NT2/D1 (cell line): ENCODE measurements at places on chromosomes 5 and 9.

DNA sequence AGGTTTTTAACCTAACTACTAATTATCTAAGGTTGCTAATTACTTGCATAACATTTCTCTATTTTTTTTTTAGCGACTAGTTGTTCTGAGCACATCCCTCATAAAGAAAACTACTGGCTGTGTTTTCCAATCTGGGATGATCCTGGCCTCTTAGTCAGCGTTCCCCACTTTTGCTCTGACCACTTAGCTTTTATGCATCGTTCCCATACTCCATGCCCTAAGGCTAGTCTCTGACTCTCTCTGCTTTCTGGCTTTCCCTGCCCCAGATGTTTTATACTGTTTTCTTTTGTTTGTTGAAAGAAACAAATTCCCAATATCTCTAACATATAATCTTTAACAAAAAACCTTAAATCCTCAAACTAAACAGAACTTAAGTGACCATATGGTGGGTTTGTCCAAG, 217.9 kb downstream of the SPATA31D1 start:
- DNase-seq = no peak

DNA sequence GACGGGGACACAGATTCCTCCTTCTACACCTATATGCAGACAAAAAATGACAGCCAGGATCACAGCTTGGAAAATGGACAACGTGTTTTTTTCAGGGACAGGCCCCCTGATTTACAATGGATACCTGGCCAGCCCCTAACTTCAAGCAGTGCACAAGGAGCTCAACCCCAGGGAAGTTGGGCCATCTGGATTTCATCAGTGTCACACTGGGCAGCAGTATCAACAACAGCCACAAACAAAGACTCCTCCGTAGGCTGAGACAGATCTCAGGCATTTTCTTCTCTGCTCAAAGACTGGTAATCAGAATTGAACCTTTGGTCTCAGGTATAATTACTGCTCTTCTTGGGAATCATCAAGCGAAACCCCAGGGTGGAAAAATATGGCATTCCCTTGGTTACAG, 374.0 kb downstream of the ZNF608 start:
- no peak for DNase-seq

DNA sequence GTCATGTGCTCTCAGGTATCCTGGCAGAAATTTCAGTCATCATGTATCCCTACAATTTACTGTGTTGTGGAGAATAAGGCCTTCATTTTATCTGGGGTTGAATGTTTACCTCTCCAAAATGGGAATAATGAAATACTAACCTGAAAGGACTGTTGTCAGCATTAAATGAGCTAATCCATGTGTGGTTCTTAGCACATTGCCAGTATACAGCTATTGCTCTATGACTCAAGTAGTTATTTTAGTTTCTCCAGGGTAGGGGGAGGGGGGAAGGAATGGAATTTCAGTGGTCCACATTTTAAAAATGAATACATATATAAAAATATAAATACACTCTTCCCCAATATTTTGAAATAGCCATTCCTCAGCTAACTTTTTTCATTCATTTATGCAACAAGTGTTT, 3.5 kb downstream of the PAM start:
- no peak for DNase-seq

DNA sequence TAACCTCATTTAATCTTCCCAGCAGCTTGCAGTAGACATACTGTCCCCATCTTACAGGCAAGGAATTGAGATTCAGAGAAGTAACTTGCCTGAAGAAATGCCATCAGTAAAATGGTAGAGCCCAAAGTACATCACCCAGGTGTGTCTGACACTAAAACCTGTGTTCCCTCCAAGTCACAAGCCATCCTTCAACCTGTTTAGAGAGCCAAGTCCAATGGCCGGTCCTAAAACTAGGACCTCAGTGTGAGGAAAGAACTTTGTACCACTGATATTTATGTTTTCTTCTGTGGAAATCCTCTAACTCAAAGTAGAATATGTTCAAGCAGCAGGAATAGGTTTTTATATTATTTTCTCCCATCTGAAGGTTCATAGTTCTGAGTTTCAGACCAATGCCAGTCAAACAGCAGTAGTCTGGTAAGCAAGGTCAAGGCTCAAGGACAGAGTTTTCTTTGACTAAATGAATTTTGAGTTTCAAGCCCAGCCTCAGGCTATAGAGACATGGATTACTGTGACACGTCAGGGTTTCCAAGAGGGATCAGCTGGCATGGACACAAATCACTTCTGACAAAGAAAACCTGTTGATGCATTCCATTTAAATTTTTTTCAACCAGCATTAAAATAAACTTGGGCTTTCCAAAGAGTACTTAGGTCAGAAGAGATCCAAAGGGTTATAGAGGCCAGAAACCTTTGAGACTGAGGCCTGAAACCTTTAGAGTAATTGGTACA, 80.9 kb upstream of the PLPP6 start:
- no peak for DNase-seq

- DNase-seq = no peak
These were observed 78.2 kb downstream of the FAM114A2 start for GRCh38 chr5:153960269-153961215.

GRCh38 chr5:150253416-150254208, 36.0 kb downstream of the CAMK2A start:
- no peak for DNase-seq

DNA sequence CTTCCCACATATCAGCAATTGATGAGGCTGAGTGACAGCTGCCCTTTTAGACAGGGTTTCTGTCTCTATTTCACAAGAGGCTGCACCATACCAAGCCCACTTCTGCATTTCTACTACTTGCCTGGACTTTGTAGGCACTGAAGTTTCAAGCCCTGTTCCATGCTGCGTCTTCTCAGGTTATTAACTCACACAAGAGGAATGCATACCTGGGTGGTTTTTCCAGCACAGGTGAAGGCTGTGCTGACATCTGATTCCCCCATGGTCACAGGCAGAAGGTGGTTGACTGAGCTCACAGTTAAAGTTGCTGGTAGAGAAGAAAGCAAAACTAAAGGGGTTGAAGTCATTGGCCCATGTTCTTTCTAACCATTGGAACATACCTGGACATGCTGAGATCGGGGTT, 86.6 kb downstream of the MAMDC2 start:
- no peak for DNase-seq

- DNase-seq = no peak
These were observed 16.1 kb downstream of the KCNN2 start for GRCh38 chr5:114377946-114378345.
